ENCODE measurements at places on chromosomes 3 and 15.
A peak's percentile ranks its signal among the peaks of the same experiment; 100 is the strongest.

- peak; percentile 35 for DNase-seq
These were observed 3.0 kb downstream of the TRPM1 start for GRCh38 chr15:31098491-31098917.

- DNase-seq: no peak
These were observed 67.6 kb downstream of the NOX5 start for GRCh38 chr15:69082021-69082502.

- DNase-seq: no peak
These were observed 94.2 kb downstream of the THRB start for GRCh38 chr3:24400450-24400849.

DNA sequence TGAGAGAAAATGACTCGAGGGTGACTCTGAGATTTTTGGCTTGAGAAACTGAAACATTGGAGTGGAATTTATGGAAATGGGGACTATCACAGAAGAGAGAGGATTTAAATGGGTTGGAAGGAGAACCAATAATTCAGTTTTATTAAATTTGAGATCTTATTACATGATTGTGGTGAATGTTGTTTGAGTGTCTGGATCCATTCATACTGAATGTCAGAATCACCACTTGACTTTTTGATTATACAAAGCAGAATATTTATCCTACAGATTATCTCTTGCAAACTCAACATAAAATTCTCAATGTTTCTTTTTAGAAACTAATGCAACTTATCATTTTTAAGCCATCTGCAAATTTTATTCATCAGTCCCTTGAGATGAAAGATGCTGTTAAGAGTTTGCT is 332.8 kb downstream of the CNTN3 start:
- DNase-seq: no peak

GRCh38 chr3:46866032-46866595 is 2.9 kb upstream of the MYL3 start:
- no peak for DNase-seq

- peak; percentile 17 for DNase-seq
These were observed 595 bp downstream of the PDCD7 start for GRCh38 chr15:65132878-65133547.

- no peak for DNase-seq
These were observed 33.7 kb downstream of the ZBTB20 start for GRCh38 chr3:115113367-115113766.

- DNase-seq: no peak
These were observed 3.2 kb upstream of the ANKRD63 start for GRCh38 chr15:40286061-40286532.

DNA sequence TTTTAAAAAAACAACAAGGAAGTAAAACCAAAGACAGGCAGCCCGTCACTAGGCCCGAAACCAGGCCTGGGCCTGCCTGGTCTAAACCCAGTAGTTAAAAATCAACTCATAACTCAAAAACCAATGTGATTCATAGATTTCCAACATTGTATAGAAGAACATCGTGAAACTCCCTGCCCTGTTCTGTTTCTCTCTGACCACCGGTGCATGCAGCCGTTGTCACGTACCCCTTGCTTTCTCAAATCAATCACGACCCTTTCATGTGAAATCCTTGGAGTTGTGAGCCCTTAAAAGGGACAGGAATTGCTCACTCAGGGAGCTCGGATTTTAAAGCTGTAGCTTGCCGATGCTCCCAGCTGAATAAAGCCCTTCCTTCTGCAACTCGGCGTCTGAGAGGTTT is 89.5 kb downstream of the DCLK3 start:
- DNase-seq: no peak

GRCh38 chr3:99962703-99963102 is 145.0 kb downstream of the CMSS1 start:
- DNase-seq: no peak

- peak; percentile 44 for DNase-seq
These were observed 29.8 kb upstream of the SENP5 start for GRCh38 chr3:196837819-196838420.

GRCh38 chr3:190739641-190740185 is 122.8 kb downstream of the GMNC start:
- DNase-seq: no peak

- no peak for DNase-seq
These were observed 14.7 kb downstream of the PAK2 start for GRCh38 chr3:196754091-196754981.

- DNase-seq: no peak
These were observed 3.7 kb downstream of the DAZL start for GRCh38 chr3:16601537-16602005.

- DNase-seq: no peak
These were observed 83.6 kb downstream of the AKAP13 start for GRCh38 chr15:85463976-85464375.

- no peak for DNase-seq
These were observed 539 bp upstream of the TLNRD1 start for GRCh38 chr15:81000144-81000623.

GRCh38 chr3:16801698-16802097 is 83.1 kb upstream of the PLCL2 start:
- no peak for DNase-seq
